Stimulated activated CD4-positive, alpha-beta T cell treated with anti-CD3 and anti-CD28 coated beads, Interleukin-2, amount 100 ng/mL, for 24 hours (primary cell): ENCODE measurements at places on chromosomes 11 and 22.

DNA sequence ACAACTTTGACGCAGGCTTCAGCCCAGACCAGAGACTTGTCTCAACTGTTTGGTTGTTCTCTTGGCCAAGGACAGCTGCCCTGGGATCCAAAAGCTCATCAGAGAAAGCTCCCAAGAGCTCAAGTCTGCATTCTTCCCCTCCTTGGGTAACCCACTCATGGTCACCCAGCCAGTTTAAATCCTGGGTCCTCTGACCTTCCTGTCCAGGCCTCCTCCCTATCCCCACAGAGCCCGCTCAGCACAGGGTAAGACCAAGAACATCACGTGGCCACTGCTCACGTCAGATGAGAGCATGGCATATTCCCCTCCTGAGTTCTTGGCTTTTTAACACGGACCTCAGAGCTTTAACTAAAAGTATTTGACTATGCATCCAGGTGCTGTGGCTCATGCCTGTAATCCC is 25.8 kb downstream of the TSKU start:
- DNase-seq, result no peak

GRCh38 chr11:64101461-64101860 is 64.5 kb downstream of the MACROD1 start:
- no peak for DNase-seq

DNA sequence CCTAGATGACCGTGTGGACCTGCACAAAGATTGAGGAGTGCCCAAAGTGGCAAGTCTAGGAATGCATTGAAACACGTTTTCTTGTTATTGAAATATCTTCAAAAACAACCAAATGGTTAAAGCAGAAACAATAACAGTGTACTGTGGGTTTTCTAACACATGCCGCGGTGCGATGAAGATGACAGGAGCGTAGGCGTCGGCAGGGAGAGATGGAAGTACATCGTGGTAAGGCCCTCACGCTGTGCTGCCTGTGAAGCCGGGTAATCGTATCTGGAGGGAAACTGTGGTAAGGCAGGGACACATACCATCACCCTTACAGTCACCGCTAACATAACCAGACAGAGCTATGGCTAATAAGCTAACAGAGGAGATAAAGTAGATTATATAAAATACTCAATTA is 261.4 kb downstream of the TBC1D22A start:
- DNase-seq, result no peak

DNA sequence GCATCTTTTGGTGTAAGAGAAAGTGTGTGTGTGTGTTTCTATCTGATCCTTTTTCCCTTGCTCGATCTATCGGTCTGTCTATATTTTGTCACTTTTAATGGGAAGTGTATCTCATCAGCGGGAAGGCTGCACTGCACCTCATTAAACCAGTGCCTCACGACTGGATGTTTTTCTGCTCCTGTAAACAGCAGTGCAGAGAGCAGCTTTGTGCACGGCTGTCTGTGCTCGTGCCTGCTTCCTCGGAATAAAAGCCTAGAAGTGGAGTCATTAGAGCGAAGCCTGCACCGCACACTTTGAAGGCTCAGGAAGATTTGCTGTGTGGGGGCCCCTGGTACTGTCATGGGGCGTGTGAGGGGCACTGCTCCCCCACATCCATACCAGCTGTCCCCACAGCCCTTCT is 27.0 kb upstream of the PARVG start:
- DNase-seq, result no peak

DNA sequence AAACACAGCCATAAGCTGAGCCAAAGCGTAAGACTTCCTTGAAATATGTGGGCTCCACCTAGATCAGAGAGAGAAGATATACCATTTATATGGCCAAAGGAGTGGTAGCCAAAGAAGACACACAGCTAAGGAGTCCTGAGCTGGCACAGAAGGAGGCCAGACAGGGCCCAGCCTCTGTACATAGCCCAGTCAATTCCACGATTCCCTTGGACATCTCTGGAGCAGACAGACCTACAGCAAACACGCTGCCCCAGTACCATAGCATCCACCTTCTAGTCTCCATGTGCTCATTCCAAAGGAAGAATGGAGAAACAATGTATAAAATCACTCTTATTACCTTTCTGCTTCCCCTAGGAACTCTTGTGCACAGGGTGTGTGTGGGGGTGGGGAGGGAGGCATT is 102.1 kb upstream of the LDLRAD3 start:
- no peak for DNase-seq

DNA sequence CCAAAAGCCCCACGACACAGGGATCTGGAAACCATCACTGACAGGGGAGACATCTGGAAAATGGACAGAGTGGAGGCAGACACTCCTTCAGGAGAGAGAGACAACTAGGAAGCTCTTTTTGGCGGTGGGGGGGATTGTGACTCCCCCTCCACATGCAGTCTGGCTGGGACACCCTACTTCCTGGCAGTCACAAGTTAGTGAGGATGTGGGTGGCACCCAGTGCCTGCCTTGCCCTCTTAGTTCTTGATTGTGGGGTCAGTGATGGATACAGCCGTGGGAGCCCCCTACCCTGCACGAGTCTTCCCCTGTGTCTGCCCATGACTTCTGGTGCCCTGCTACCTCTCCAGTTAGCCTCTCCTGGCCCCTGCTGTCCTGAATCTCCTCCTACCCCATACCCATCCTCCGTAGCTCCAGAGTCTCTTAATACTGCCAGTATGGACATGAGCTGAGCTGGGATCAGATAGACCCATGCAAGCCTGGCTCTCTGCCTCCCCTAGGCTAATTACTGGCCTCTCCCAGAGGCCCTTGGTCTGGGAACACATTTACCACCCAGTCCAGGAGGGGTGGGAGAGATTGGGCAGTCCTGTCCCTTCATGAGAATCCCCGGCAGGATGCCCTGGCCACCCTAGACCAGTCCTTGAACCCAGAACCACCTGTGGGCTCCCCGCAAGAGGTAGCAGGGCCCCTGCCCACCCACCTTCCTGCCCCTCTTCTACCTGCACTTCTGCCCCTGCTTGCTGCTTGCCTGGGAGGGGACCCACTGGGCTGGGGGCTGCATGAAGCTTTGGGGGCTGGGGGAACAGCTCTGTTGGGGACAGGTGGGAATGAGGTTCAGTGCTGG is 22.8 kb downstream of the RHBDD3 start:
- no peak for DNase-seq

DNA sequence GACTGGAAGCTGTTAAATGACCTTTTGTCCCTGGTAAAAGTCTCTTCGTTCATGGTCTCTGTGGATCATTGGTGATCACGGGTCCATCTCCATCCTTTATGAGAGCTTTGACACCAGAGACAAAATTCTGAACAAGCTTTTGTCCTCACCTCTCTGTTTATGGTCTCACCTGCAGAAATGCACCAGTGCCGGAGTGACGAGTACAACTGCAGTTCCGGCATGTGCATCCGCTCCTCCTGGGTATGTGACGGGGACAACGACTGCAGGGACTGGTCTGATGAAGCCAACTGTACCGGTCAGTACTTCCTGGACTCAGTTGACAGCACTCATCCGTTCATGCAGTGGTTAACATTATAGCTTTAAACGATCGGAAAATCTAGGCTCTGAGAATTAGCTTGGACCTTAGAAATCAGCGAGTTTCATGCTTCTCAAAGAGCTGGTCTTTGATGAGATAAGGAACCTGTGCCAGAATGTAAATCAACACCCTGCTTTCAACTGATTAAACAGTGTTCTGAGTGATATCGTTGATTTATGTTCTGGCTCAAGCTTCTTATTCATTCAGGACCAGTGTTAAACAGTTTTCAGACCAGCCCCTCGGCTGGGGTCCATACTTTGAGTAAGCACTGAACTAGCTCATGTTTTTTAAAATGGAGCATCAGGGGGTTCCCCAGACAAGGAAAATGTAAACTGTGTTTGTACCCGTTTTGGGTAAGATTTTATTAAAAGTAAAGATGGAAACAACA is 124.5 kb upstream of the SORL1-AS1 start:
- DNase-seq, result no peak

GRCh38 chr11:10282117-10282516 is 11.9 kb downstream of the SBF2 start:
- DNase-seq, result no peak

DNA sequence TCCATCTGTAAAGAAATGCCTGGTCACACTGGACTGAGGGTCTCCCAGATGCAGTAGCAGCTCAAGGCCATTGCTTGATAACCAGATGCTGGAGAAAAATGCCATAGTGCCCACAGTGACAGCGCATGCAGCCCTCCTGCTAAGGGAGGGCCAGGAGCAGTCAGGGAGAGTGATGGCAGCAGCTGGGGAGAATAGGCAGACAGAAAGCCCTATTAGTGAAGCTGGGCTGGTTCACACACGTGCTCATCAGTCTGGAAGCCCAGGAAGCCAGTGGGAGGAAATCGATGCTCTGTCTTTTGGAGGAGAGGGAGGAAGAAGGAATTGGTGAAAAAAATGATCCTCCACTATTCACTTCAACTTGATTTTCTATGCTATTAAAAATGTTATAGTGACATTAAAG is 82.9 kb downstream of the OSBP2 start:
- no peak for DNase-seq

GRCh38 chr22:36385491-36386350 is 2.0 kb downstream of the MYH9 start:
- DNase-seq, result peak; percentile 70

- no peak for DNase-seq
Measured at GRCh38 chr11:71456831-71457230, 3.8 kb downstream of the NADSYN1 start.

DNA sequence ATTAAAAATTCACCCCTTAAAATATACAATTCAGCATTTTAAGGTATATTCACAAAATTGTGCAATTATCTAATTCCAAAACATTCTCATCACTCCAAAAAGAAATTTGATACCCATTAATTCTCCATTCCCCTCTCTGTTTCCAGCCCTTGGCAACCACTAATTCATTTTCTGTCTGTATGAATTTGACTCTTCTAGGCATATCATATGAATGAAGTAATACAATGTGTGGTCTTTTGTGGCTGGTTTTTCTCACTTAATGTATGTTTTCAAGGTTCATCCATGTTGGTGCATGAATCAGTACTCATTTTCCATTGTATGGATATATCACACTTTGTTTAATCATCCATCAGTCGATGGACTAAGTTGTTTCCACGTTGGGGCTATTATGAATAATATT is 29.0 kb upstream of the ACCSL start:
- no peak for DNase-seq

DNA sequence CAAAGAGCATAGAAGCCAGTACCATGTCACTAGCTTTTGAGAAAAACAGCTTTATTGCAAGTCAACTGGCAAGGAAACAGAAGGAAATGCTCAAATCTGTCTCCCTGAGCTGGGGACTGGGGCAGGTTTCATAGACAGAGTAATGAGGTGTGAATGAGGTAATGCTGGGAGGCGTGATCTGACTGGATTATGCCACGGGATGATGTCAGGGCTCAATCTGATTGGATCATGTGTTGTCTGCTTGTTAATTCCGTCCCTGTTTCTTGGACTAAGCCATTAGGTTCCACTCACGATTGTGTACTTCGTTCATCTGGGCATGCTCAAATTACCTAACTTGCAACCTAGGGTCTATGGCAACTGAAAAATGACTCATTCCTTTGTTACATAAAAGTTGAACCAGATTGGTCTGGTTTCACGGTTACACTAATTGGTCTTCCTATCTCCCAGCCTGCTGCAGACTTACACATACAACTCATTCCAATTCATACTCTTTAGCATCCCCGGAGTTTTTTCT is 20.2 kb upstream of the OR10A5 start:
- no peak for DNase-seq

DNA sequence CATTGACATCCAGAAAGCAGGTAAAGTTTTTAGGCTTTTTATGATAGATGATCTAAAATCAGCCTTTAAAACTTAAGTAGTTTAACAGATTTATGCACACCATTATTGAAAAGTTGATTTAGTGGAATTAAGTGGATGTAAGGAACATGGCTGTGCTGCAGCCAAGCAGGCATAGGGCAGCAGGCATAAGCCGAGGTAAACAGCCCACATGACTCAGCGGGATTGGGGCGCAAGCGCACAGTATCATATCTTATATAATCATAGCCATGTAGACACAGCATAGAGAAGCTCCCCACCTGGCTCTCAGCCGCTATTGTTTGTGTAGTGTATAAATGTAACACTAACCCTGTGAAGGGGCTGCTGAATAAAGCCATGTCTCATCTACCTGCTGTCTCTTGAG is 157.5 kb downstream of the WNT11 start:
- DNase-seq, result peak; percentile 27

- no peak for DNase-seq
Measured at GRCh38 chr22:42931421-42932196, 74.5 kb upstream of the ARFGAP3 start.

GRCh38 chr11:72591785-72592502 is 82.3 kb downstream of the PDE2A start:
- peak; percentile 27 for DNase-seq
